Stimulated activated CD4-positive, alpha-beta T cell treated with anti-CD3 and anti-CD28 coated beads, Interleukin-12 subunit alpha, Interleukin-12 subunit beta, amount 100 ng/mL, for 24 hours (primary cell): ENCODE measurements at places on chromosomes 4 and X.
A peak's percentile ranks its signal among the peaks of the same experiment; 100 is the strongest.

- DNase-seq = no peak
Observed at GRCh38 chr4:114087596-114088230, 108.3 kb upstream of the ARSJ start.

GRCh38 chrX:46777971-46778810, 19.3 kb upstream of the SLC9A7 start:
- no peak for DNase-seq

DNA sequence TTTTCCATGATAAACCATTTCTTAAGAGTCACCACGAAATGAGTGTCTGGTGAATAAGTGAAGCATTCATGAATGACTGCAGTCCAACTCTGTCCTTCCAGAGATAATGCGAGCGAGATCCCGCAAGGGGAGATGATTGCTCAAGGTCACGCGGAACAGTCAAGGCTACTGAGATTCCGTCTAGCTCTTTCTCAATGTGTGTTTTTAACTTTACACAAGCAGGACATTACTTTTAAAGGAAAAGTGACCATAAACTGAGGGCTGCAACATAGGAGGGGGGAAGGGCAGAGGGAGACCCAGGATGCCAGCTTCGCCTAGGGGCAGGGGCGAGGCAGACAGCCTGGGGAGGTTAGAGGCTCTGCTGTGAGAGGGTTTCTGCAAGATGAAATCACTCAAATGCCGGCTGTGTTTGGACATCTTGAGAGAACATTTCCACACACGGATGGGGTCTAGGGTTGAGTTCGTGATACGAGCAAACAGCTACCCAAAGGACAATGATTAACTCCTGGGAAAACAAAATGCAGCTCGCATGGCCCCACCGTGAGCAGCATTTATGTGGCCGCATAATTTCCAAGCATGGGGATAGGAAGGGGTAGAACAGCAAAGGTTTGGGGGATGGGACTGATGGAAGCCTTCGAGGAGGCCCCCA, 23.8 kb upstream of the CCNQ start:
- DNase-seq = no peak

DNA sequence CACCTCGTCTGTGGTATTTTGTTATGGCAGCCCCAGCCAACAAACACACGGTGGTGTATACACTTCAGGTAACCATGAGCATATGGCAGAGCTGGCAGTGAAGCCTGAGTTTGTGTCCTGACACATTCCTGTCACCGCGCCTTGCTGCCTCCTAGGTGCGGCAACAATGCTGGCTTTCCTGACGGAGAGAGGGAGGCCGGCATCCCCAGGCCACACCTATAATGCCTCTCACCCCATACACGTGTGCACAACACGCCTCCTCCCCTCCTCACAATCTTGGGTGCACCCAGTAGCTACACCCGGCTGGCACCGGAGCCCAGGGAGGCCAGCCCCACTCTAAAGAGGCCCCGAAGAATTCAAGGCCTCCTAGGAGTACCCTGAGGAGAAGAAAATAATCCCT, 158.5 kb downstream of the NSUN7 start:
- no peak for DNase-seq

GRCh38 chr4:184269879-184270430, 52.3 kb upstream of the ENPP6 start:
- no peak for DNase-seq

GRCh38 chrX:103488794-103489193, 30.5 kb downstream of the RAB40A start:
- DNase-seq = no peak

DNA sequence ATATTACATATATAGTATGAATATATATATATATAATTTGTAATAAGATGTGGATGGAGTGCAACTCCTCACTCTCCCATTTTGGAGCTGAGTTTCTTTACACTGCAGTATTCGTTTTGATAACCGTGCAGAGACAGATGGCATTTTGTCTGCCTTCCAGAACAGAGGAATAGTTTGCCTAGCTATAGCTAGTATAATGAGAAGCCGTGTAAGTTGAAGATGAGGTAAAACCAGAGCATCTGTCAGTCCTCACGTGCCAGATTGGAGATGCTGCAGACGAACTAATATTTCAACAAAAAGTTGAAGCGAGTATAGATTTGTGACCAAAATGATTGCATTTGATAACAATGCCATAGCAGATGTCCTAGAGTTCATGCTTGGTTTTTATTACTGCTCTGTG, 180.6 kb downstream of the FMR1NB start:
- no peak for DNase-seq

GRCh38 chrX:30800901-30801300, 88.2 kb downstream of the TAB3 start:
- no peak for DNase-seq

DNA sequence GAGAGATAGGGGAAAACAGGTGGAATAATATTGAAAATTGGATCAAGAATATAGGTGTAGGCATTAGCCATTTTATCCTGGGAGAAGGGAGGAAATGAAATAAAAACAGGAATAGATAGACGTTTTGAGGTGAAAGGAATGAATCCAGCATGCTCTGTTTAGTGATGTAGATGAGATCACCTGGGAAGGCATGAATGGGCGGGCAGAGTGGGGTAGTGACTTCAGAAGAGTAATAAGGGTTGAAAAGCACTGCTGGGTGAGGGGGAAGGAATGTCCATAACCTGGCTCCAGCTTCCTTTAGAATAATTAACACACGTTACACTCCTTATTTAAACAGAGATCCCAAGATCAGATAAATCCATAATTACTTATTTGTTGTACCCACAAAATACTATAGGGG, 191.1 kb upstream of the ANXA3 start:
- DNase-seq = no peak

- no peak for DNase-seq
Observed at GRCh38 chrX:56763556-56764152, 34.6 kb downstream of the NBDY start.

DNA sequence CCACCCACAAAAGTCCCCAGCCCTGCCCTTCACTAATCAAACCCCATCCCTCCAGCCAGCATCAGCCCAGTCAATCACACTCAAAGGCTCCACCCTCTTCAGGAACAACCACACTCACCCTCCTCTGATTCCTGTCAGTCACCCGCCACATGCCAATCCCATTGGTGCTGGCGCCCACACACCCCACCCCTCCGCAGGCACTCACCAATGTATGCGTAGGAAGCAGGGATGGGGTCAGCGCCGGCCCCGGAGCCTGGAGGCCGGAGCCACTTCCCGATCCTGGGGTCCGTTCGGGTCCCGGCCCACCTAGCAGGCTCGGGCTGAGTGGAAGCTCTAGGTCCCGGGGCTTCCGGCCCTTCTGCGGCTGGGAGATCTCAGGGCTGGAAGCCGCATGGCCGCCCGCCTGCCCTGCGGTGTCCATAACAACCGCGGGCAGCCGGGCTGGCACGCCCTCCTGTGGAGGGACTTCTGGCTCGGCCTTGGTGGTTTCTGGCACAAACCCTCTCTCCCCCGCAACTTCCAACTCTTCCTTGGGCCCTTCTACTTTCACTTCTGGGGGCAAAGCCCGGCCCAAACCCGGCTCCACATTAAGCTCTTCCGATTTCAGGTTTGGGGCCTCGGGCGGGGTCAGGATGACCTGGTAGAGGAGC, 7.9 kb upstream of the CFP start:
- no peak for DNase-seq

- DNase-seq = no peak
Observed at GRCh38 chr4:88820698-88821415, 123.2 kb upstream of the NAP1L5 start.

DNA sequence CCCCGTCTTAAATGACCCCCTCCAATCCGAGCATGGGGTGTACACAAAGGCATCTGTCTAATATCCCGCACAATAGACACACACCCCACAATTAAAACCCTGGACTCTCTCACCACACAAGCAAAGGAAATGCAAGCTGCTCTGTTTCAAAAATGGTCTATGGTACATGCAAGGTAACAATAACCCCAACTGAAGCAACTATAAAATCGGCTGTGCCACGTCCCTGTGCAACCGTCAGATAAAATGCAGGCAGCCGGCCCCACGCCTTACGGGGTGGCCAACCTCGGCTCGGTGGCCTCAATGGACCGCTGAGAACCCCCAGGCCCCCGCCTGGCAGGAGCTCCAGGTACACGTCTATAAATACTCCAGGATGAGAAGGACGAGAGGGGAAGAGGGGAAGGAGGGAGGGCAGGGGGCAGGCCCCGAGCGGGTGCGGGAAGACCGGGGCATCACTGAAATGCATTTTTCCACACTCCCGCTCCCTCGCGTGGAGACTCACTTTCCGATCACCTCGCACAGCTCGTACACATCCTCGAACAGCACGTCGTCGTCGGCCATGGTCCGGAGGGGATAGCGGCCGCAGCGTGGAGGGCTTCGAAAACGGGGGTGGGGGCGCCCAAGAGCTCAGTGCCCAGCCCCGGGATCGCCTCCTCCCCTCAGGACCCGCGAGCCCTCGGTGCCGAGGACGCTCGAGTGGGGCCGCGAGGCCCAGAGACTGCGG, 763 bp downstream of the CASK start:
- DNase-seq = no peak

DNA sequence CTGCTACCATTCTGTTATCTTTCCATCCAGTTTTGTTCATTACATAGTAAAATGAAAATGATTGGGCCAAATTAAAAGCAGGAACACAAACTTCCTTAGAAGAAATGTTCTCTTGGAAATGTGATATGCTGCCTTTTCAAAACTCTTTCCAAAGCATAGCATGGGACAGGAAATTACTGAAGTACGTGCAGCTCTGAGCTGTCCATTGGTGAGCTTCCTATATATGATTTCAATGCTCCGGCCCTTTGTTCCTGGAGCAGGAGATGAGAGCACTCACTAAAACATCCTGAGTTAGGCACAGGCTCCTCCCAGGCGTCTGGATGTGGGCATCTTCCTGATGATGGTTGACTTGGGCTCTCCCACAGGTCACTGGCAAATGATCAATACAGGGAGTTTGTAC, 33.0 kb upstream of the ANXA3 start:
- DNase-seq = no peak

DNA sequence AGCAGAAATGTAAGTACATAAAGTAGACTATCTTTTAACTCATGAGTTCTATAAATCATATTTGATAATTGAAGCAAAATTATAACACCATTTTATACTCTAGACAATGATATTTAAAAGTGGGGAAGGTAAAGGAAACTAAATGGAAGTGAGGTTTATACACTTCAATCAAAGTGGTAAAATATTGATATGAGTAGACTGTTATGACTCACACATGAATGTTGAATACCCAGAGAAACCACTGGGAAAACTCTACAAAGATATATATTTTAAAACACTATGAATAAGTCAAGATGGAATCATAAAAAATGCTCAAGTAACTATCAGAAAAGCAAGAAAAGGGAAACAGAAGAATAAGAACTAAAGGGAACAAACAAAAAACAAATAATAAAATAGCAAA, 8.4 kb downstream of the VSIG1 start:
- no peak for DNase-seq

DNA sequence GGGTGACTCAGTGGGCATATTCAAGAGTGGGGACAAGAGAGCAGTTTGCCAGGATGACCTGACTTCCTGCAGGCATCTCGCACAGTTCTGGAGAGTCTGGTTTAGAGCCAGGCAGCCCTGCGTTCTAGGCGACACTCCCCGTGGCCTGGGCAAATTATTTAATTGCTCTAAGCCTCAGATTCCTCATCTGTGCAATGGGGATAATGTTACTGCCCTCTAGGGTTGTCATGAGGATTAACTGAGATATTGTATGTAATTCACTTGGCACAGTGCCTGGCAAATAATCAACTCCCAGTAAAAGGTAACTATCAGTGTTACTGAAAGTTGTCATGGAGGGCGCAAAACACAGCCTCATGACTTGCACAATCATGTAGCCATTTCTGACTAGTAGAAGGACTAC, 48.8 kb upstream of the PITX2 start:
- DNase-seq = no peak

DNA sequence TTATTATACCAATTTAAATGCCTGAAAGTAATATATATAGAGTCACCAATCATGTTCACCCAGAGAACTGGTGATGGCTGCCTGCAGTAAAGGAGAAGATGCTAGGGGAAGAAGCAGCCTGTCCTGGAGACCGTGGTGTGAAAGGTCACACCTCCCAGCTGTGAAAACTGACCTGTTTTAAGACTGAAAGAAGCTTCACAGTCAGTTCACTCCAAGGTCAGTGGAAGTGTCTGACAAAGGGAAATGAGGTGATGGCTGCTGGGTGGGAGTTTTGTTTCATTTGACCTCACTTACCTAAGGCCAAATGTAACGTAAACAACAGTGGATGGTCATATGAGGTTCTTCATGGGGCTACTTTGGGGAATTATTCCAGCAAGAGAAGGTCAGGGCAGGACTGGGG, 352.1 kb upstream of the GATB start:
- no peak for DNase-seq

DNA sequence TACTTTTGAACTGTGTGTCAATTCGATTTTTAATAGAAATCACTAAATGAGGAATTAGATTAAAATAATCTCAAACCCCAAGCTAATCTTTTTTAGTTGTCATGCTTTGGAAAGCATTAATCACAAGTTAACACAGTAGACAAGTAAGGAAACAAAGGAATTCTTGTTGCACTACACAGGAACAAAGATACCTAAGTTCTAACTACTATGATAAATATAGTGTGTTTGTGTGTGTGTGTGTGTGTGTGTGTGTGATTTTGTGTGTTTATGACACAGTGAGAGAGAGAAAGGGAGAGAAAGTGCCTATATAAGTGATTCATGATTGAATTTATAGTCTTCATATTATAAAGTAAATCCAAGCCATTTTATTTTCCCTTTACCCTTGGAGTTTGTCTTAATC, 931.4 kb downstream of the PCDH7 start:
- DNase-seq = no peak

DNA sequence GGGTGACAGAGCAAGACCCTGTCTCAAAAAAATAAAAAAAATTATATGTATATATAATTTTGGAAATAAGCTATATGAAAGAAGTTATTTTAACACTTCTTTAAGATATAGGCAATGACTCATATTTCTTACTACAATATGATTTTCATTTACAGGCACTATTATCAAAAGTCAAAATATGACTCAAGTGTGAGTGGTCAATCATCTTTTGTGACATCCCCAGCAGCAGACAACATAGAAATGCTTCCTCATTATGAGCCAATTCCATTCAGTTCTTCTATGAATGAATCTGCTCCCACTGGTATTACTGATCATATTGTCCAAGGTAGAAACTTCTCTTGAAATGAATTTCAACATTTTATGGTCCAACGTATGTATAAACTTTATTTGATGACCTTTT, 20.8 kb downstream of the OCIAD1 start:
- DNase-seq = no peak

GRCh38 chrX:2397229-2398063, 103.3 kb downstream of the DHRSX start:
- no peak for DNase-seq

GRCh38 chrX:128458888-128459287, 406.7 kb upstream of the ACTRT1 start:
- DNase-seq = no peak

GRCh38 chrX:57286507-57287251, at the start of gene FAAH2:
FAAH2 (plus strand) TSS chrX:57286706; CDS start chrX:57286826, 120 bp downstream.
- peak; percentile 25 for DNase-seq

- DNase-seq = no peak
Observed at GRCh38 chr4:19349416-19349815, 902.3 kb upstream of the SLIT2 start.

- no peak for DNase-seq
Observed at GRCh38 chr4:187075514-187075913, 351.9 kb upstream of the FAT1 start.

- DNase-seq = no peak
Observed at GRCh38 chrX:41409006-41409405, 38.1 kb upstream of the NYX start.
